A549 treated with Mapracorat at 1 μM for 4 hours (cell line): ENCODE measurements at places on chromosomes 12 and 14. TPM values are rescaled to one million over a fixed set of nuclear protein-coding genes. Genes with fewer than 3 reads are reported as not detected.

The C12orf42 gene
- total RNA-seq: not detected in 5 replicates

The BCL2L2 gene
- 15.9 to 20.7 TPM (median 19.0 TPM) in 5 replicates for total RNA-seq

The GLIPR1L2 gene
- total RNA-seq: 0.09 to 0.33 TPM (median 0.24 TPM) in 5 replicates

The C14orf119 gene
- 85.6 to 107 TPM (median 97.5 TPM) in 5 replicates for total RNA-seq

The VRTN gene
- not detected in 5 replicates for total RNA-seq

The MYL2 gene
- total RNA-seq: 0.54 to 1.7 TPM (median 0.93 TPM) in 5 replicates

The KIF26A gene
- total RNA-seq: 1.7 to 4.3 TPM (median 4.2 TPM) in 5 replicates

The KRT78 gene
- 0.10 to 0.31 TPM (median 0.15 TPM) in 3 of 5 replicates, not detected in the others for total RNA-seq

The TAS2R14 gene
- 0.31 to 0.70 TPM (median 0.40 TPM) in 5 replicates for total RNA-seq

The ZNF140 gene
- total RNA-seq: 8.5 to 10.0 TPM (median 9.3 TPM) in 5 replicates

The MYO1H gene
- total RNA-seq: not detected in 5 replicates

The STON2 gene
- total RNA-seq: 1.3 to 1.8 TPM (median 1.5 TPM) in 5 replicates

The DIO3 gene
- not detected in 5 replicates for total RNA-seq
